ENCODE measurements at places on chromosomes 2 and 18. TPM values are rescaled to one million over a fixed set of nuclear protein-coding genes. Genes with fewer than 3 reads are reported as not detected.

The LRRTM4 gene
- total RNA-seq = 106 TPM

DNA sequence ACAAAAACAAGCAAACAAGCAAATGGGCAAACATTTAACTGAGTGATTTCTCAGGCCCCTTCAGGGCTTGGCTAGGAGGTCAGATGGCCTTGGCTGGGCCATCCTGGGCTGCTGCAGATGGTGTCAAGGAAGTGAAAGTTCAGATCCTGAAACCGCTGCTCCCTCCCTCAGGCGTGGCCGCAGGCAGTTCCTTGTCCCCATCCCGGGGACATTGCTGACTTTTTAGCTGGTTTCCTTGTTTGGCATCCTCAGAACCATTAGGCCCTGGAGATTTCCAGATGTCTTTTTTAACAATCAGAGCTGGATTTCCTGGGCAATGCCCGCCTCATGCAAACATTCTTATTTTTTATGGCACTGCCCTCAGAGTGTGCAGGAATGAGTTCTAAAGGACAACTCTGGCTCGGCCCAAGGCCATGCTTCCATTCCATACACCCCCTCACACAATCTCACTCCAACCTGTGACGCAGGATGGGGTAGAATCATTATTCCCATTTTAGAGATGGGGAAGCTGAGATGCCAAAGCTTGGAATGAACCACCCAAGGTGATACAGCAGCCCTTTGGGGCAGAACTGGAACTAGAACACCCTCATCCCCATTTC lies 86.1 kb upstream of the ZCCHC2 start:
- no peak for DNase-seq

DNA sequence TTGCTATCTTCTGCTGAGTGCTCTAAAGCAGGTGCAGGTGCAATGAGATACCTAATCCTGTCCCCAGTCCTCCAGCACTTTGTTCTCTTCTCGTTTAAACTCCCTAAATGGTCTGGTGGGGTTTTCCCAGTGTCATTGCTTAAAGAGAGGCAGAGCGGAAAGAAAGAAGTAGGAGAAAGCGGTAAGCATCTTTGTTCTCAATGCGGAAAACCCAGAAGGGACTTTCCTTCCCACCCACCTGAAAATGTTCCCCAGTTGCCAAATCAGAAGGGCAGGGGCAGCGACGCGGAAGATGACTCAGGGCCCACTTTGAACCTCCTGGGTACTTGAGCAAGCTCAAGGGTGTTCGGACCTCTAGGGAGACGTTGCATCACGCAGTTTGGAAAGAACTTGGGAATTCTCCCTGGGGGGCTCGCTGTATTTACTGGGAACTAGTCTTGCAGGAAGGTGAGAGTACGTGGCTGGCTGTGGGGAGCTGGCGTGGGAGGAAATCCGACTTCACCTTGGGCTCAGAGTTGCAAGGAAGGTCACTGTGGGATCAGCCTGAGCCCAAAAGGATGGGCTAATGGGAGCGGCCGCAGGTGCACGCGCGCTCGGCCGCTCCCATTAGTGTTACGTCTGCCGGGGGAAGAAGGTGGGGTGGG lies 589 bp upstream of the SGPP2 start:
- no peak for DNase-seq

The C2orf74 gene
- total RNA-seq = 6.9 TPM

DNA sequence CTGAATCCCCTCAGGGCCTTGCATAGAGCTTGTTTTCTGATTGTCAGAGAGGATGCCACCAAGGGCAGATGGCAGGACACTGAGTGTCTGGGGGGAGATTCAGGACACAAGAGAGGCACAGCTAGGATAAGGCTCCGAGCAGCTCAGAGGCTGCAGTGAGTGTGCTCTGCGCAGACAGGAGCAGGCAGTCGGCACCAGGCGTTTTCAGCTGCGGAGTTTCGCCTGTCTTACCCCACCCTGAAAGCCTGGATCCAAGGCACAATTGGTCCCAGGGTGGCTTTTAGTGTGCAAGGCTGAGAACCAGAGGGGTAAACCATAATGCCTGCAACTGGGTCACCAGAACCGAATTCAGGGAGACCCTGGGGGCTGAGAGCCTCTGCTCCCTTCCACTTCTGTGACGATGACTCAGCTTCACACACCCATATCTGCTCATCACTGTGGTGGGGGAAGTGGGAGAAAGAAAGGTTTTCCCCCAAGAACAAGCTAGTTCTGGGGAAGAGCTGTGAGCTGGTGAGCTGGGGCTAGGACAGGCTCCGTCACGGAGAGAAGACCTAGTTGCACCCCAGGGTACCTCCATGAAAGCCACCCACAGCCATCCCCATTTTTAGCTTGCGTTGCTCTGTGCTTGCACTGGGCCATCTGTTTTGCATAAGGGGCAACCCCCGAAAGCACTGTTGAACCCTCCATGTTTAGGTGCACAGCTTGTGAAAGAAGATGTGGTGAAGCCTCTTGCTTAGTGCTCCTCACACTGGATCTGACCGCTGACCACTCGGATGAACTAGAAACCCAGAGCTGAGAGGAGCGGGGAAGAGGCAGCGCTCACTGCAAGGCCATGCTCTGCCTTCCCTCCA lies 173.7 kb downstream of the CELF4 start:
- peak; percentile 60 for DNase-seq

DNA sequence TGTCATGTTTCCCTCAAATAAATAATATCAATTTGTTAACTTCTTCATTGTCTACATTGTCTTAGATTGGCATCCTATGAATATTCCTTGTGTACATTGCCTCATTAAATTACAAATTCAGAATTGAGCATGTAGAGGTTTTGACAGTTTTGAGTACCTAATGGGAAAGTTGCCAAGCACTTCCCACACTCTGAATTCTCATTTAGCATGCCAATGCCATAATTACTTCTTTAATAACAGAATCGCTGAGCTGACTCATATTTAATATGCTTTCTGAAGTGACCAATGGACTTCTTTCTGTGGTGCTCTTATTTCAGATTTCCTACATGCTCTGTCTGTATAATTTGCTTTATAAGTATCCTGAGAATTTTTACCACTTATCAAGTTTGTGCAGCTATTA lies 114.4 kb upstream of the NOL4 start:
- DNase-seq = no peak

DNA sequence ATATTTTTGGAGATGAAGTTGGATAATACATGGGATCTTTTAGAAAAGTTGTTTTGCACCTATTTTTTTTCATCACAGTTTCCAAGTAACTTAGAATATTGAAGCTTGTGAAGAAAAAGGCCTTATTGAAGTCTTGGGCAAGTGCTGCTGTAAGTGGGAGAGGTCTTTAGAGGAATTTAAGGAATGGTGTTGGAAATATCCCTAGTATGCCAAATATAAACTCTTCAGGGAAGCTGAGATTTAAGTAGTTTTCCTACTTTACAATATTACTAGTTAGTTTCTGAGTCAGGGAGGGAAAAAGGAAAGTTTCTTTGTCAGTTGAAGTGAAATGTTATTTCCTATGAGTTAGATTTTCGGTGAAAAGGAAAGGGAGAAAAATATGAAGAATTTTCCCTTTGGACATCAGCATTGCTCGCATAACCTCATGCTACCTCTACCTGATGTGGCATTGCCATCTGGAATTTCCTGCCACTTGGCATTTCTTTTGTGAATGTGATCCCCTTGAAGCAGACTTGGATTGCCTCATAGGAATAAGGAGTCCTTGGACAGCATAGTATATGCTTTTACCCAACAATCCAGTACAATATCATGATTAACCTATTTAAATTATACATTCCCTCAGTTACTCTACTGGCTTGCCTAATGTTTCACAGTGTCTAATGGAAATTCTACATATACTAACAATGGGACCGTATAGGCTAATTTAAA lies 12.1 kb downstream of the PLEKHH2 start:
- no peak for DNase-seq

The PROM2 gene
- total RNA-seq = 1.2 TPM

- DNase-seq = peak; percentile 16
These were observed 1060.6 kb upstream of the FANCL start for GRCh38 chr2:59301466-59302402.

The GPAT2 gene
- total RNA-seq = 1.6 TPM

GRCh38 chr2:119438128-119438656 lies 6.5 kb downstream of the TMEM37 start:
- DNase-seq = no peak

The C2orf92 gene
- 3.6 TPM for total RNA-seq

DNA sequence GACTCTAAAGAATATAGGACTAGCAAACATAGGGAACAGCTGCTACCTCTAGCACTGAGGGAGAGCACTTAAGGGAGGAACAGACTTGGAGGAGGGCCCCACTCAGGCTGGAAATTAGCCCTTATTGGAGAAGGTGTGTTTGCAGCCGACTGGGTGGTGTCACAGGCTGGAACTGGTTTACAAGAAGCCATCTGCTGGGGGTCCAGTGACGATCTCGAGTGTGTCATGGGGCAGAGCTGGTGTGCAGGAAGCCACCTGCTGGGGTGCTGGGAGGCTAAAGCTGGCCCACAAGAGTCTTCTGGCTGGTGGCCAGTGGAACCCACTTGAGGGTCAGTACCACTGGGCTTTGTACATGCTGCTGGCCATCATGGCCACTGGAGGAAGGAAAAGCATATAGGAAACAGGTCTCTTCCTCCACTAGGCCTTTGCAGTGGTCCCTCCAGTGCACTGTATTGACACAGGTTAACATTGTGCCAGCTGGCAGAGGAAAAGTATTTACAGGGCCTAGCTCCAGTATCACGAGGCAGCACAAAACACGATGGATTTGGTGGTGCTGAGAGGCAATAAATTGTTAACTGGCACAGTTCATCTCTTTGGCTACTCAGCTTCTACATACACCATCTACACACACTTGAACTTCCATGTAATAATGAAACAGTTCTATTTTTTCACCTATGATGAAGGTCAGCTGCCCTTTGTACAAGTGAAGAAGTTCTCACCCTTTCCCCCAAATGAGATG lies 43.6 kb downstream of the MAP3K20 start:
- no peak for DNase-seq

DNA sequence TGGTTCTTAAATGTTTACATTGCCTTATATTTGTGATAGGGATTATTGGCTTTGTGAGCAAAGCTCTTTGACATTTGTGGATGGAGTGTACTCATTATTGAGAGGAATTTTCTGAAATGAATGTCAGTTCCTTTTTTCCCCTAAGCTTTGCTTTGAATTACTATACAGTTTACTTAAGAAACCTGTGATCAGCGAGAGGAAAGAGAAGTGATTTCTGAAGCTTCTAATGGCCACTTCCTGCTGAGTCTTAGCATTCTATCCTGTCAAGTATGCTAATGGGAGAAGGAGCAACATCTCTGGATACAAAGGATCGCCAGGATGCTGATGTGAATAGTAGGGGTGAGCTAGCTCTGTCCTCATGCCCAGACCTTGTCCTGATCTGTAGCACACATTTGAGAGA lies 47.8 kb upstream of the MGAT5 start:
- no peak for DNase-seq

The SLC19A3 gene
- total RNA-seq = 1.2 TPM

- no peak for DNase-seq
These were observed 84.2 kb downstream of the DOK6 start for GRCh38 chr18:69484699-69485396.

- no peak for DNase-seq
These were observed 10.4 kb downstream of the LRPPRC start for GRCh38 chr2:43985359-43985758.

DNA sequence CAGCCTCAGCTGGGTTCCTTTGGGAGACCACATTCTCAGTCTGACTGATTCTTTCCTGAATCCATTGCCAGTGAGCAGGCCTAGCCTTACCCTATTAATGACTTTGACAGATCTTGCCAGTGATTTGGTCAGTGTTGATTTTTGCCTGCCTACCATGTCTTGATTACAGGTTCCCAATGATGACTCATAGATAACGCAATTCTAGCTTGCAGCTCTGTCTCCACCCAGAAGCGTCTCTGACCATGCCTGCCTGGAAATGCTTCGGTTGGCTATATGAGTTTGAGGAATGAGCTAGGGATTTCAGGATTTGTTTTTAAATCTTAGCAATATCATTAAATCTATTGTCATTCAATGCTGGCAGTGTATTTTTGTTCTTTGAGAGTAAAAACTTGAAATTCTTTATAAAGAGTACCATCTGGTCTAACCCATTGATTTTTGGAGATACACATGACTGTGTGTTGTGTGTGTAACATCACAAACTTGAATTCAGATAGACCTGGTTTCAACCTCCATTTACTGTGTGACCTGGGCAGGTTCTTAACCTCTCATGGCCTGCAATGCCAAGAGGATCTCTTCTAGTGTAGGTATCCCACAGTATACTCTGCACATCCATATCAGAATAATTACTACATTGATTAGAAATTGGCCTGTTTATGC lies 57.0 kb downstream of the CCDC150 start:
- no peak for DNase-seq

GRCh38 chr18:3514312-3515216 lies 64.6 kb downstream of the TGIF1 start:
- DNase-seq = no peak

- DNase-seq = no peak
These were observed 145.7 kb upstream of the DLX2 start for GRCh38 chr2:172248381-172248780.

DNA sequence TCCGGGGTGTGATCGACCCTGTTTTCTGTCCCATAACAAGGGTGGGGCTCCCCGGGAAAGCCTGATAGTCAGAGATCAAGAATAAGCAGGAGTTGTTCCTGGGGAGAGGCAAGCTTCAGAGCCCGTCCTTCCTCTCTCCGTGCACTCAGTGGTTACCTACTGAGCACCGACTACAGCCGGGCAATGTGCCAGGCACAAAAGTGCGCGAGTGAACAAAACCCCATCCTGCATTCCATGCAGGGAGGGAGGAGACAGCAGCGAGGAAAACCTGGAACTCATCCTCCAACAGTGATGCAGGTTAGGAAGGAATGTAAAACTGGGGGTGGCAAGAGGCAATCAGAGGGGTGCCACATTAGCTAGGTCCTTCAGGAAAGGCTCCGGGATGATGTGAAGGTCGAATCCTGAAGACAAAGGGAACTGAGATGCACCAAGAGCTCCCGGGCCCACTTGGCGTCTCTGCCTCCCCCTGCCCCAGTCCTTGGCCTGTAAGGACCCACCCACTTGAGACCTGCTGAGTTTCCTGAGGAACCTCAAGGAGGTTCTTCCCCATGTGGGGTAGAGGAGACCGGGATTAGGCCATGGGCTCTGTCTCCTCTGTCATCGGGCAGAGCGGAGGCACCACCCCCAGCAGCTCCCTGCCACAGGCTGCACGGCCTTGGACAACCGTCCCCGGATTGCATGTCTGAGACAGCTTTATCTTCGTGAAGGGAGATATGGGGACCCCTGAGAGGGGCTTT lies 198.2 kb downstream of the NDUFA10 start:
- DNase-seq = no peak

DNA sequence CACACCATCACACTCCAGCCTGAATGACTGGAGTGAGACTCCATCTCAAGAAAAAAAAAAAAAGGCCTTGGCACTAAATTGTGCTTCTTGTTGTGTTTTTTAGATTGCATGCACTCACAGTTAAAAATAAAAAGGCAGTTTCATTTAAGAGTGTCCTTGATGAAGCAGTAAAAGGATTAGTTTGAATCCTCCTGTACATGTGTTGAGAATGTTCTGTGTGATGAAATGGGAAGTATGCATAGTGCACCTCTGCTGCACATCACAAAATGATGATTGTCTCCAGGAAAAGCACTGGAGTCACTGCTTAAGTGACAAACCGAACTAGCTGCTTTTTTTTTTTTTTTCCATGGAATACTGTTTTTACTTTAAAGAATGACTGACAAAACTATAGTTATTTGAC lies 23.1 kb downstream of the DYSF start:
- DNase-seq = no peak

- DNase-seq = no peak
These were observed 340.8 kb upstream of the SPHKAP start for GRCh38 chr2:228522276-228522675.

All from occipital lobe (tissue), 3 donors.